ENCODE measurements at places on chromosomes 12 and 14.

GRCh38 chr12:26699237-26699636, 133.8 kb downstream of the ITPR2 start:
- DNase-seq, result no peak

- no peak for DNase-seq
Observed at GRCh38 chr12:8834230-8834629, 11.8 kb downstream of the A2ML1 start.

DNA sequence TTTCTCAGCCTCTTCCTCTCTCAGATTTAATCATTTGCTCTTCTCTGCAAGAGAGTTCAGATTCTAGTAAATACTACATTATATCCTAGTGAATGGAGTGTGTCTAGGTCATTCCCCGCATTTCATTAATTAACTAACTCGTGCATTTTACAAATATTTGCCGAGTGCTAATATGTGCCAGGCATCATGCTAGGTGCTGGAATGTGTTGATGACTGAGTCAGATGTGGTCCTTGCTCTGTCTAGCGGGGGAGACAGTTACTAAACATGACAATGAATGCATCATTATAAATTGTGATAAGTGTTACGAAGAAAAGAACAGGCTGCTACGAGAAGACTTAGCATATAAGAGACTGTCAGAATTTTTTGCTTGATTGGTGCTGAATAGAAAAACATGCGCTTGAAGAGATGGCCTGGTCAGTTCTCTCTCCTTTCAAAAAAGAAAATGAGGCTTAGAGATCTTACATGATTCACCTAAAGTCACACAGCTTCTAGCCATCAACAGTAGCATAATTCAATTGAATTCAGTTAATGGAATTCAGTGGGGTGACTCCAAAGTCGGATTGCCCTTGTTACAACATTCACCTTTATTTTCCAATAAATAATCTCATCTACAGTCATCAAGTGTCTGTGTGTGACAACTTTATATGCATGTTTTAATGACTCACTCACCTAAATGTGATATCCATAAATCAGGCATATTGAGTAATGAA, 48.7 kb upstream of the MAX start:
- DNase-seq, result no peak

- DNase-seq, result no peak
Observed at GRCh38 chr12:6643569-6644256, 3.5 kb downstream of the ACRBP start.

DNA sequence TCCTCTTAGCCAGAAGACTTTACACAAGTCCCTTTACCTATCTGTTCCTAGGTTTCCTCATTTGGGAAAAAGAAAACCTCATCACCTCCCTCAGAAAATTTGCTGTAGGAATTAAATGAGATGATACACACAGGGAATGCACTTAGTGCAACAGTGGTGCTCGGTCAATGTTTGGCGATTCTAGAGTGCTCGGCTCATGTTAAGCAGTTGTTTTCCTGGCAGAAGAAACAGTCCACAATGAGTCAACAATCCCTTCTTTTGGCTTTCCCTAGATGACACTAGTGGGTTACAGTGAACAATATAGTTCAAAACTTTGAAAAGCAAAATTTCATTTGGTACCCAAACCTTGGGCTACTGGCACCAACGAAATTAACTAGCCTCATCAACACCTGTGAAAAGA, 3.9 kb upstream of the TMEM233 start:
- DNase-seq, result no peak
